Daoy (cell line): ENCODE measurements at places on chromosomes 4 and X.

DNA sequence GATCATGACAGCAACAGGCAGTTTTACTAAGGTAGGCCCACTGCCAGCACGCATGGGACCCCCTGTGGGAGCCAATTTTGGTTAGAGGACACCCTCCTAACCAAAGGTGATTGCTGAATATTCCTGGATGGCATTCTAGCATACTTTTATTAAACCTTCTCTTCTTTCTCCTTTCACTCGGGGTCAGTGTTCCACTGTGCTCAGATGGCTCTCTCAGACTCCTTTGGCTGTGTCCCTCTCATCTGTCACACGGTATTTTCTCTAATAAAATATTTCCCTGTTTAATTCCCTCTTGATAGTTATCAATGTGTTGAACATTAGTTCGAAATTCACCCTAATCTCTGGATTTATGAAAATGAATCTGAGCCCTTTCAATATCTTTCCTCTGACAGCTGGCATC, 1315.3 kb downstream of the FSTL5 start:
- DNase-seq, result no peak

DNA sequence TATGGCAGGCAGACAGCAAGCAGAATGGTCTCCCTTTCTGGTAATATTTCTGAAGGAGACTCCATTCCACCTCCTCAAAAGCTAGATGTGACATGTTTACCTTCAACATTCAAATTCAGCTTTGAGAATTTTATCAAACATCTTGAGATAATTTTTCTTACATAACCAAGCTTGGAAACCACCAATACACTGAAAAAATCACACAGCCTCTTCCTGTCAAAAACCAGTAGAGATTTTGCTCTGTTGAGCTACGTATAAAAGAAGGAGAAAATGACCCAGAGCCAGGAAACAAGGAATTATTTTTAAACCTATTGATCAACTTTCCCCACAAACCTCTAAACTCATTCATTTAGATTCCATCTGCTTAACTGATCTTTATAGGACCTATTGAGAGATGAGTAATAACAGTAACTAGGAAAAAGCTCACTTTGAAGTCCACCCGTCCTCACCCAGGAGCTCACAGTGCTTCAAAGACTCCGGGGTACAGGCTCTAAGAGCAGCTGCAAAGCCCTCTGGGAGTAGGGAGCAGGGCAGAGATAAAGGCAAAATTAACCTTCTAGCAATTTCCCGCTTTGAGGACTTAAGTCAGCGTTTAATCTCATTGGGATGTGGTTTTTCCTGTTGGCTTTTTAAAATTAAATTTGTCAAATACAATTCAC, 318.2 kb upstream of the RASGEF1B start:
- DNase-seq, result no peak

DNA sequence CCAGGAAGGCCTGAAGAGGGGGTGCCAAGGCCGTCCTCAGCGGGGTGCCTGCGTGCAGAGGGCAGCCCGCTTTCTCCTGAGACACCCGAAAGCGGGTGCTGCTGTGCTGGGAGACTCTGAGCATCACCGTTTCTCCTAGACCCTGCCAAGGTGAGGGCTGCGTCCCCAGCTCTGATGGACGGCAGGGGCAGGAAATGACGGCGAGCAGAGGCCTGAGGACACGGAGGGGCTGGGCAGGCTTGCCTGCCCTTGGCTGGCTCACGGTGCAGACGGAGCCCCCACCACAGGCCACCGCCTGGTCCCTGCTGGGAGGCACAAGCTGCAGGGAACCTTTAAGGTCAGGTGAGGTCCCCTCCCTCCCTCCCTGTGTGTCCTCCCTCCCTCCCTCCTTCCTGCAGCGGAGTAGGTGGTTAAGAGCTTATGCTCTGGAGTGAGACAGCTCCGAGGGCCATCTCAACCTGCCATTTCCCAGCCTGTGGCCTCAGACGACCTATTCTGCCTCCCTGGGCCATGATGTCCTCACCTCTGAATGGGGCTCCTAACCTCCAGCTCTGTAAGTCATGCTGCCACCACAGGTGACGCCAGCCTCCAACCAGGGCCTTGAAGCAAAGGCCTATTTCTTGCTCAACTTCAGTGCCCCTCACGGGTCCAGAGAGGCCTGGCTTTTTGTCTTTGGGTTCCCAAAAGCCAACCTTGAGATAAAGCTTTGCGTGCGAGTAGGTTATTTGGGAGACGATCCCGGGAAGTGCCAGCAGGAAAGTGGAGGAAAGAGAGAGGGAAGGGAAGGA, 54.2 kb upstream of the GRPEL1 start:
- DNase-seq, result no peak

DNA sequence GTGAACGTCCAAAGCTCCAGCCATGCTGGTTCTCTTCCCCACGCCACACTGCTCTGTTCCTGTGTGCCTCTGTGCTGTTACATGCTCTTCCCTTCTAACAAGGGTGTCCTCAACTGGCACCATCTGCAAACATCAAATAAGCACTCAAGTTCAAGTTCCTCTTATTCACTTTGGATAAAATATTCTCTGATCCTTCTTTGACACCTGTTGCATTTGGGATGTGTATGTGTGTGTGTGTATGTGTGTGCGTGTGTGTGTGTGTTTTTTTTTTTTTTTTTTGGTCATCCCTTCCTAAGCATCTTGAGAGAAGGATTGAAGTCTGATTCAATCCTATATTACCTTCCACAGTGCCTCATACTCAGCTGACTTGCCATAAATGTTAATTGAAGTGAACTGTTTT, 204.0 kb upstream of the ANXA3 start:
- DNase-seq, result no peak

DNA sequence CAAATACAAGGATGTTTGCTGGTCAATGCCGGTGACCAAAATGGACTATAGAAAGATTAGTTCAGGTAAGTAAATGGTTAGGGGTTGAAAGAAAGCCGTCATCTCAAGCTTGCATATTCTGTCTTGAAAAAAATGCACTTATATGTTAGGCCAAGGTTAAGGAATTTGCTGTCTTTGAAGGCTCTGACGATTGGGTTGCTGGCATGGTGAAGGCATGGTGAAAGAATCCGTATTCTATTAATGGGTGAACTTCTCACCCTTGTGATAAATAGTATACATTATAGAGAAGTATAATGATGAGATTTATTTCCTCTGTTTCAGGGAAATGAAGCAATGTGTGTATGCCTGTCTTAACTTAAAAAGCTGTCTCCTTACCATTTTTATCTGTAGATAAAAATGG, 132.6 kb downstream of the ADGRL3 start:
- no peak for DNase-seq

GRCh38 chr4:130336585-130337217, 1240.7 kb downstream of the C4orf33 start:
- DNase-seq, result no peak

DNA sequence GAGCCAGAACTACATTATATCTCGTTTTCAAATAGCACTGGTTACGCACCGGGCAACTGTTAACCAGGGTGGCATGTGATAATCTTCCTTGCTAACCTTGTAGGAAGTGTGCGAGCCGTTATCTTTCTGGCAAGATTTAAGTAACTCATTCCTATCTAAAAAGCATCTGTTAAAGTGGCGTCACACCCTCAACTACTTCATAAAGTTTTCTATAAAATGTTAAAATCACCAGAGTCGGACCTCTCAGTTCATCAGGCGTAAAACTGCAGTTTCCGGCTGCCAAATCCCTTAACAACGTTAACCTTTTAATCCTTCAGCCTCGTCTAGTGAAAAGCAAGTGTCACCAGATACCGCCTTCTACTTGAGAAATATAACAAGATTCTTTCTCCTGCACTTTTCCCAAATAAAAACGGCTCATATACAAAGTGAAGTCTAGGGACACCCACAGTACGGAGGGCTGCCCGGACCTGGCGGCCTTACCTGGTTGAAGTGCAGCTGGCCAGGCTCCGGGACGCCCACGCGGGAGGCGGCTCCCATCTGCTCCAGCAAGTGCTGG, 1.2 kb downstream of the SLC39A8 start:
- DNase-seq, result peak; percentile 2

GRCh38 chr4:23040539-23040938, 347.8 kb downstream of the GBA3 start:
- DNase-seq, result no peak

- peak; percentile 63 for DNase-seq
Measured at GRCh38 chr4:120692964-120693363, 229.6 kb downstream of the PRDM5 start.
